ENCODE measurements at places on chromosomes 11 and 22.
A peak's percentile ranks its signal among the peaks of the same experiment; 100 is the strongest.

- DNase-seq = peak; percentile 34
These were observed 8.6 kb upstream of the CD82 start for GRCh38 chr11:44556735-44557409.

GRCh38 chr11:112634551-112634950 lies 326.7 kb upstream of the NCAM1 start:
- no peak for DNase-seq

DNA sequence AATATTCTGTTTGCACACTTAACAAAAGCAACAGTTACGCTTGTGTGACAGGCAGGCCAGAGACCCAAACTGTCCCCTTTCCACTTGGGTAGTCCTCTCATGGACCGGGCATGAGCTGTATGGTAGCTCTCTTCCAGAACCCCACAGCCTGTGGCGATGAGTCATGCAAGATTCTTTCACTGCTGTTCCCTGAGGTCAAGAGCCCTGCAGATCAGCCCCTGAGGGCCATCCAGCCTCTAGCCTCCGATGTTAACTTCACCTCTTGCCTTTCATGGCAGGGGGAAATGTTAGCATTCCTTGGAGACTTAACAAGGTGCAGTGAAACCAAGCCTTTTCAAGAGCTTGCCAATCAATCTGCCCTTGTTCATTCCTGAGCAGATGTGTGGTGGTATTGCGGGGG lies 63.2 kb upstream of the DEUP1 start:
- DNase-seq = no peak

DNA sequence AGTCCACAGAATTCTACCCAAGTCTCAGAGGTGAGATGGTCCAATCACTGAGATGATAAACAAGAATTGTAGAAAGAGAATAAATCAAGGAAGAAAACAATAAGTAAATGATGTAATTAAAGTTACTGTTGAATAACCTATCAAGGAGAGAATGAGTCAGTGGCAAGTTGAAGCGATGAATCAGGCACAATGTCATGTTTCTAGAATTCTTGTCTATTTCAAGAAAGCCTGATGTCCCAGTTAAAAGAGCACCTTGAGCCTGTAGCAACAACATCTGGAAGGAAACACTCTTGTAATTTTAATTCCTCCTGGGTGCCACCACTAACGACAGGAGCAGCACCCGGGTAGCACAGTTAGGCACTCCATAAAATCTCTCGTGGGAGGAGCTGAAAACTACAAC lies 67.9 kb upstream of the SLC35C1 start:
- no peak for DNase-seq

DNA sequence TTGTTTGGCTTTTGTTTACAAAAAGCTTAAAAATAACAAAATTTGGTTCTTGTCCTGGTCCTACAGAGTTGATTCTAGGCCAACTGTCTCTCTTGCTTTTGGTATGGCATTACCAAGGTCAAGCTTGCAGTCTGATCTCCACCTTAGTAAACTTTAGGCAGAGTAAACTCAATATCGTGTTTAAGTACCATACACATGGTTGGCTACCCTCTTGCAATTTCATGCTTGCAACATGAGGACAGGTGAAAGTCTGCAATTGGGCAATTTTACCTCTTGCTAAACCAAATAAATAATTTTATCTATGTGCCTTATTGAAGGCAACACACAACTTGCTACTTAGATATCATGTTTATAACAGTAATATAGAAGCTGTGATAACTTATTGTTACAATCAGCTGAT lies 125.1 kb downstream of the ARHGAP20 start:
- no peak for DNase-seq

DNA sequence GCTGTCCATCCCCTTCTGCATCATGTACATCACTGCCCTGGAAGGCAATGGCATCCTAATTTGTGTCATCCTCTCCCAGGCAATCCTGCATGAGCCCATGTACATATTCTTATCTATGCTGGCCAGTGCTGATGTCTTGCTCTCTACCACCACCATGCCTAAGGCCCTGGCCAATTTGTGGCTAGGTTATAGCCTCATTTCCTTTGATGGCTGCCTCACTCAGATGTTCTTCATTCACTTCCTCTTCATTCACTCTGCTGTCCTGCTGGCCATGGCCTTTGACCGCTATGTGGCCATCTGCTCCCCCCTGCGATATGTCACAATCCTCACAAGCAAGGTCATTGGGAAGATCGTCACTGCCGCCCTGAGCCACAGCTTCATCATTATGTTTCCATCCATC lies 337 bp downstream of the OR52B6 start:
- no peak for DNase-seq

- no peak for DNase-seq
These were observed at the start of gene TRIM34 for GRCh38 chr11:5624489-5625279. Gene TRIM34 (plus strand): TSS chr11:5625001. CDS start chr11:5632332, 7,331 bp downstream.

DNA sequence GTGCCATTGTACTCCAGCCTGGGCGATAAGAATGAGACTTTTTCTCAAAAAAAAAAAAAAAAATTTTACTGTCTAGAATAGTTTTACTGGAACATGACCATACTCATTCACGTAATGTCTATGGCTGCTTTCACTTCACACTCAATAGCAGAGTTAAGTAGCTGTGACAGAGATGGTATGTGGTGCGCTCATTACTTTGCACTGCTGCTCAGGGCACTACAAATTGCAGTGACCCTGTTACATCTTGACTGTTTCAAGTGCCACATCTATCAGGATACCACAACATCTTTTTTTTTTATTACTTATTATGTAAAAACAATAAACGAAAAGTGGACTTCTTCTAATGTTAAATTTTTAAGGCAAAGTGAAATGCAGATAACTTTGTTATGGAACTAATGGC lies 110.3 kb downstream of the ARHGAP20 start:
- DNase-seq = no peak

GRCh38 chr11:64951529-64951928 lies 15.8 kb upstream of the GPHA2 start:
- no peak for DNase-seq

DNA sequence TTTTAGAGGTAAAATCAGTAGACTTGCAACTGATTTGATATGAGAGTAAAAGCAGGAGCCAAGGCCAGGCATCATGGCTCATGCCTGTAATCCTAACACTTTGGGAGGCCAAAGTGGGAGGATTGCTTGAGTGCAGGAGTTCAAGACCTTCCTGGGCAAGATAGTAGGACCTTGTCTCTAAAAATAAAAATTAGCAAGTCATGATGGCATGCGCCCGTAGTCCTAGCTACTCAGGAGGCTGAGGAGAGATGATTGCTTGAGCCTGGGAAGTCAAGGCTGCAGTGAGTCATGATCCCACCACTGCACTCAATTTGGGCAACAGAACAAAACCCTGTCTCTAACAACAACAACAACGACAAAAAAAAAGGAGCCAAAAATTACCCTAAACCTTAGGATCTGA lies 13.5 kb downstream of the SGSM3 start:
- DNase-seq = no peak

DNA sequence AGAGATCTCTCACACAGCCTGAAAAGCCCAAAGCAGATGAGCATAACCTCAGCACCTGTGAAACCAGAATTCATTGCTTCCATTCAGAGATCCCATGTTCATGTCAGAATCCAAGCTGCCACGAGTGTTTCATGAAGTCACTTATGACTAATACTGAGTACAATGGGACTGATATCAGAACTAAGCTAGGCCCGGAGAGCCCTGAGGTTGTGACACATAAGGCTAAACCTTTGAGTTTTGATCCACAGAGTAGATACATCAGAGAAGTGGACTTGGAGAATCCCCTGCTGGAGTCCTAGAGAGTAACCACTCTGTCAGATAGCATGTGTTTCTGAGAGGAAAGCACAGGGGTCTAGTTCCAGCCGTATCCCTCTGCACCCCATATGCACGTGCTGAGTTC lies 890 bp upstream of the GLYATL1 start:
- no peak for DNase-seq
